ENCODE measurements at places on chromosomes 6 and 20.

DNA sequence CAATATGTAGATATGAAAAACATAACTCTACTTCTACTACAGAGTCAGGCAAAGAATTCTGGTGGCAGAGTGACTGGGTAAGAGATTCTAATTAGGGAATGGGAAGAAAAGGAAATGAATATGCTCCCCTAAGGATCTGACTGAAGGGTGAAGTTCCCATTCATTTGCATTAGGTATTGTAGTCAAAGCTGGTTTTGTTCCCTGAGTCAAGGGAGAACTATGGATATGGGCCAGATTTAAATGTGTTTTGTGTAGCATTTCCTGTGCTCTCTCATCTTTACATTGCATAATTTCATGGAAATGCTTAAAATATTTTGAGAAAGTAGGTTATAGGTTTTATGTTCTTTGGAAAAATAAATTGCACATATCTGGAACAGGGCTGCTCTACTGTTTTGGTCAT is 299.7 kb downstream of the BTBD3 start:
- DNase-seq: no peak

DNA sequence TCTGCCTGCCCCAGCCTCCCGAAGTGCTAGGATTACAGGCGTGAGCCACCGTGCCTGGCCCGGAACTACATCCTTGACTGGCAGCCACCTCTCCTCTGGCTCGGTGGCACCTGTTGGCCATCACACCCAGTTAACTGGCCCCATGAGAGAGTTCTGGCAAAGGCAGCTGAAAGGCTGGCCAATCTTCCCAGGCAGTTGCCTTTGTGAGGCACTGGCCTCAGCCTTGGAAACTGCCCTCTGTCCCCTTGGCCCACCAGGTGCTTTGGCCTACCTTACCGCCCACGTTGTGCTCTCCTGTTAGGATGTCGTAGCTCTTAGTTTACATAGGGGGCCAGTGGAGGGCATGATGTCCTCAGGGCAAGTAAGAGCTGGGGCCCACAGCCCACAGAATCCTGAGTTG is 9.6 kb upstream of the MANBAL start:
- no peak for DNase-seq

DNA sequence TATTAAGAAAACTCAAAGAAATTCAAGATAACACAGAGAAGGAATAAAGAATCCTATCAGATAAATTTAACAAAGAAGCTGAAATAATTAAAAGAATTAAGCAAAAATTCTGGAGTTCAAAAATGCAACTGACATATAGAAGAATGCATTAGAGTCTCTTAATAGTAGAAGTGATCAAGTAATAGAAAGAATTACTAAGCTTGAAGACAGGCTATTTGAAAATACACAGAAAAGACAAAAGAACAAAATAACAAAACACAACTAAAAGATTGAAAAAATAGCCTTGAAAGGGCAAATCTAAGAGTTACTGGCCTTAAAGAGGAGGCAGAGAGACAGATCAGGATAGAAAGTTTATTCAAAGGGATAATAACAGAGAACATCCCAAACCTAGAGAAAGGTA is 12.1 kb downstream of the SNX14 start:
- no peak for DNase-seq

DNA sequence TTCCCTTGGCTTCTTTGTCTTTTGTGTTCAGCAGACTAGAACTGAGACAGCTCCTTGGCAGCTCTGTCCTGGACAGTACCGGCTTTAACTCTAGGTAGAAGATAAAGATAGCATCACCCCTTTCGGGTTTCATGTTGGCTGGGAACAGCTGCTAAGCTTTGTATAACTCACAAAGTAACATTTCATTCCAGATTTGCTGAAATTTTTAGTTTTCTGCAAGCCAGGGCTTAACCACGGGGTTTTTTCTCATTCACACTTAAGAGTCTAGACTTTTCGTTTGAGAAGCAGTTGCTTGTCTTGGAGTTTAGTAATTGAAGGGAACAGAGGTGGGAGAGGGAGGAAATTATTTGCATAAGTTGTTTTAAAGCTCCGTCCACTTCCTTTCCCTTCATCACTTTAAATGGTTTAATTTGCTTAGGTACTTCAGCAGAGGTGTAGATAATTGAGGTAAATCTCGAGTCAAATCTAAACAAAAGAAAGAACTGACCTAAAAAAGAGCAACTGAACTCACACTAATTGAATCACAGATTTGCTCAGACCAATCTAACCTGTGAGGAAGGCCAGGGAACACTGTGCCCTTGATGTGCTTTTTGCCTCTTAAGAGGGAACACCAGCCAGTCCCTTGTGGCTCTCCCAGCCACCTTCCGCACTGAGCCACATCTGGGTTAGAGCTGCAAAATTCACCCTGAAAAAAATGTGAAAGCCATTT is 48.3 kb downstream of the RREB1 start:
- DNase-seq: no peak

DNA sequence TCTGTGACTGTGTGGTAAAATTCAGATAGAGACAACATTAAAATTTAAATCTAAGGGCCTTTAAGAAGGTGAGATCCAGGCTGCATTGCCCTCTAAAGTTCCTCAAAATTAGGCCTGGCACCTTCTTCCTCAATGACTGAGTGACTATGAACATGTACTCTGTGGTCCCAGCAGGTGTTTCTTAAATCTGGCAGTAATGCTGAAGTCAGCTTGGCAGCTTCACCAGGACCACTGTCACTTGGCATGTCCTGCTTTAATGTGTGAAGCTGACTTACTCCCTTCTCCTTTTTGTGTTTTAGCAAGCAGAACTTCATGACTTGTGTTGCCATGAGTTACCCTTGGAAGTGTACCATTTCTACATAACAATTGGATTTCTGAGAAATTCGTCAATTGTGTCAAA is 141.7 kb downstream of the NKAIN2 start:
- no peak for DNase-seq

DNA sequence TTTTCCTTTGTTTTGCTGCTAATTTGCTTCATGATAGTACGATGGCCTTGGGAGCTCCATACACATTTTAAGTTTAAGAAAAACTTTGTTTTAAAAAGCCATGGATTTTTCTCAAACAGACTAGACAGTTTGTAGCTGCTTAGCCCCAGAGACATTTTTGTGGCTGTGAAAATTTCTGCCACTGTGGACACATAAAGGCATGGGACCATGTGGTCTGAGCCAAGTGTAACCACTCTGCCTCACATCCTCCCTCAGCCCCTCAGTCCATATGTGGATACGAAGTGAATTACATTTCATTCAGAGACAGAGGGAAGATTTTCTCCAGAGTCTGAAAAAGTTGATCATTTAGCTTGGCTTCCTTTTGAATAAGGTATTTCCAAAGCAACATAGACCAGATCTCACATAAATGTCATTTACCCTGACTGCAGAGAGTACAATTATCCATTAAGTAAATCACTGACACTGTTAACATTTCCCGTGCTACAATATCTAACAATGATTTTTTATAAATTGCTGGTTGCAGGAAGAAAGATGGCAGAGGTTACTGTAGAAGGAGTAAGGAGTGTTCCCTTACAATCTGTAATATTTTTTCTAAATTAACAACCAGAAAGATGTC is 87.4 kb downstream of the GJA1 start:
- no peak for DNase-seq
